ENCODE measurements at places on chromosomes 11 and 22. TPM values are rescaled to one million over a fixed set of nuclear protein-coding genes. Genes with fewer than 3 reads are reported as not detected.

The FOLR1 gene
- not detected for total RNA-seq

The CHEK2 gene
- 4.1 TPM for total RNA-seq

The LDHAL6A gene
- total RNA-seq = not detected

DNA sequence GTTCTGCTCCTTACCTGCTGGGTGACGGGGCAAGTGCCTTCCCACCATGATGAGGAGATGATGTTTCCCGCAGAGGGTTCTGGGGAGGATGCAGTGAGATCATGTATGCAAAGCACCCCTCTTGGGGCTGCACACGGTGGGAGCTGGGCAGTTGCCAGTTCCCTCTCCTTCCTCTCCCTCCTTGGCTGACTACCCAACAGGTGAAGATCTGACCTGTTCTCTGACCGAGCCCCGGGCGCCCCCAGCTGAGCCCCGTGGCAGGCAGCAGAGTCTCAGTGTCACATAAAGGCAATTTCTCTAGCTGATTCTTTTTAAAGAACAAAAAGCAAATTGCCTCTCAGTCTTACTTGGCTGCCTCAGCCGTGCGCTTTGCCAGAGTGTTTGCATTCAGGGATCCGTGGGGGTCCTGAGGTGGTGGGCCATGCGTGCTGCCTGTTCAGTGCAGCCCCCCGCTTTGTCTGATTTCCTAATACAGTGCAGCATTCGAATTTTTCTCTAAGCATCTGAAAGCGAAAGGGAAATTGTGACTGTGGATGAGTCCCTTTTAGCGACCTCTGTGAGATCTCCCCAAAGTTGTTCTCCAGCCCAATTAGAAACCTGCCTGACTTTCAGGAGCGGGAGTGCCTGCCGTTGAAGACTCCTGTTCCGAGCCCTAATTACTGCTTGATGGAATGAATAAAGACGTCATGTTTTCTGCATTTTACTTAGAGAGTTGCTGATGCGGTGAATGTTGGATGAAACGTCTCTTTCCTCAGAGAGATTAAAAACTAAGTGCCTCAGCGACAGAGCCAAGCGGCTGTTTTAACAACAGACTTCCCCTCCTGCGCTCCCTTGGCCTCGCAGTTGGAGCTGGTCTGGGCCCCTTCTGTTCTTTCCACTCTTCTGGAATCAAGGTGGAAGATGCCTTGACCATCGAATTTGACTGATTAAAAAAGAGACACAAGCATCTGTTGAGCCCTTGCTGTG, 86.0 kb downstream of the GRIK4 start:
- H3K4me1 ChIP-seq = no peaks in the 10 kb centered on the region
- H3K36me3 ChIP-seq = no peaks in the 10 kb centered on the region
- no peak overlapping the region for H3K27ac ChIP-seq
- no peak overlapping the region for H3K4me3 ChIP-seq
- DNase-seq = no peak
- H3K27me3 ChIP-seq = no peaks in the 10 kb centered on the region

The SULT4A1 gene
- not detected for total RNA-seq

The TSPAN32 gene
- total RNA-seq = 1.5 TPM
